ENCODE measurements at places on chromosomes 4 and X. TPM values are rescaled to one million over a fixed set of nuclear protein-coding genes. Genes with fewer than 3 reads are reported as not detected.

DNA sequence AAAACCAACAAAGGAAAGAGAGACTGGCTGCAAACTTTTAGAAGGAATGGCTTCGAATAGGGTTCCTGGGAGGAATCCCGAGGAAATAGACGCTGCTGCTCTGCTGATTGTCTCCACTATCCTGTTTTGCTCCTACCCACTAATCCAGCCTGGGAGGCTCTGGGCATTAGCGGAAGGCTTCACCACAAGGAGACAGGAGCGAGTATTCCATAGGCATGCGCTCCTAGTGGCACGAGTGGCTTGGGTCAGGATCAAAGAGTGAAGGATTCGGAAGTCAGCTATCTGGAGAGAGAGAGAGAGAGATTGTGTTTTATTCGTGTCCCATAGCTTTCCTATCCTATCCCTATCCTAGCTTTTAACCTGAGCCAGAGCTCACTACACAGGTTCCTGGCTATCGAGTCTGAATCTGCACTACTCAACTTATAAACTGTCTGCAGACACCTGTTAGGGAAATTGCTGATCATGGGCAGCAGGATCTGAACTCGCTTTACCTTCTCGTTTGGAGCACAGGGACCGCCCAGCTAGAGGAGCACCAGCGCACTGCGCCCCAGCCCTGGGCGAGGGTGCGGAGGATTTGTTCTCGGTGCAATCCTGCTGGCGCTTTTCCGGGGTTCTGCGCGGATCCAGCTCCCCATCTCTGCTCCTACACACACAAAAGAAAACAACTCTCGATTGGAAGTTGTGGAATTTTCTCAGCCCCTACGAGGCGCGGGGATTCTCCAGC lies 740 bp upstream of the NPY2R start:
- H3K4me1 ChIP-seq = peaks cover 33% of the 10 kb centered on the region
- peak overlapping the region; percentile 72 for H3K4me3 ChIP-seq
- no peak overlapping the region for H3K27ac ChIP-seq
- H3K27me3 ChIP-seq = peaks cover 49% of the 10 kb centered on the region
- DNase-seq = peak; percentile 76

FATE1 gene
- polyA plus RNA-seq = not detected

CSAG2 gene
- not detected for polyA plus RNA-seq

MAP7D3 gene
- polyA plus RNA-seq = 31.1 TPM

- no peak for DNase-seq
- peaks cover 16% of the 10 kb centered on the region for H3K4me1 ChIP-seq
- no peak overlapping the region for H3K27ac ChIP-seq
- H3K4me3 ChIP-seq = no peak overlapping the region
- H3K27me3 ChIP-seq = no peaks in the 10 kb centered on the region
Observed at GRCh38 chrX:130714135-130714534, 188.9 kb downstream of the ENOX2 start.

- no peaks in the 10 kb centered on the region for H3K27me3 ChIP-seq
- DNase-seq = no peak
- no peaks in the 10 kb centered on the region for H3K4me1 ChIP-seq
- no peaks in the 10 kb centered on the region for H3K36me3 ChIP-seq
- H3K4me3 ChIP-seq = no peak overlapping the region
- H3K27ac ChIP-seq = no peak overlapping the region
Observed at GRCh38 chrX:123626962-123627361, 105.9 kb downstream of the THOC2 start.

CENPVL1 gene
- 2.9 TPM for polyA plus RNA-seq

GRCh38 chrX:24245202-24245601 lies 68.7 kb downstream of the SUPT20HL2 start:
- H3K36me3 ChIP-seq = no peaks in the 10 kb centered on the region
- no peaks in the 10 kb centered on the region for H3K27me3 ChIP-seq
- no peaks in the 10 kb centered on the region for H3K4me1 ChIP-seq

DNA sequence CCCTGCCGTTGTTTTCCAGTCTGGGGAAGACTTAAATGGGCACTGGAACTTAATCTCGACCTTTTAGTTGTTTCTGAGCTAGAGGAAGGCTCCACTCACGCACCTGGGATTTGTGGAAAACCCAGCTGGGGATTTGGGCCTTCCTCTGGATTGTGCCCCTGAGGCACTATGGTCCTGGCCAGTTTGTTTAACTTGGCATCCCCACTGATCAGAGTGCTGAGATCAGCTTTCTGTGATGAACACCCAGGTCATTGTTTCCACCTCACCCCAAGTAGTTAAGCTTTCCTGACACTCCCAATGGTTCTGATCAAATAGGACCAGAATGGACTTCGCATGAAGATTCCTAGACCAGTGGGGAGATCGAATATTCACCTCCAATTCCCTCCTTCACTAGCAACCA lies 20.5 kb upstream of the NAP1L5 start:
- H3K36me3 ChIP-seq = 0 out of 2 replicates have a peak, but pooled peaks cover 6% of the 10 kb centered on the region
- H3K4me1 ChIP-seq = no peaks in the 10 kb centered on the region
- DNase-seq = no peak
- no peaks in the 10 kb centered on the region for H3K27me3 ChIP-seq

CT45A5 gene
- polyA plus RNA-seq = not detected

LRIT3 gene
- polyA plus RNA-seq = not detected

NWD2 gene
- not detected for polyA plus RNA-seq

- H3K27me3 ChIP-seq = no peaks in the 10 kb centered on the region
- no peaks in the 10 kb centered on the region for H3K4me1 ChIP-seq
- DNase-seq = no peak
- no peaks in the 10 kb centered on the region for H3K36me3 ChIP-seq
- no peak overlapping the region for H3K27ac ChIP-seq
Observed at GRCh38 chrX:22373094-22373493, 100.4 kb downstream of the CBLL2 start.

DNA sequence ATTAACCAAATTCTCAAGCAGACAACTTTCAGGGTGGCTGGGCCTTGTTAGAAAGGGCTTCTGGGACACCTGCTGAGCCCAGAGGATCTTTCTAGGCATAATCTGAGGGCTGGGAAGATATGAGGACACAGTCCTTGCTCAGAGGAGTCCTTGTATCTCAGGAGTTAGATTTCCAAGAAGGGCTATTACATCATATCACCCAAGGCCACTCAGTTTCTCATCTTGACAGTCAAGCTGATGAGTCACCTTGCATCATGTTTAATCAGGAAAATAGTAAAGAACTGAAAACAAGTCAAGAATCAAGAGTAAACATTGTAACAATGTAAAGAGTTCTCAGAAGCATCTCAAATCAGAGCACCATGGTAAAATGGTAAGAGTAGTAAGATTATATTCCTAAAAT lies 4.0 kb downstream of the PCYT1B start:
- H3K36me3 ChIP-seq = no peaks in the 10 kb centered on the region
- no peak overlapping the region for H3K4me3 ChIP-seq
- no peak for DNase-seq
- H3K4me1 ChIP-seq = no peaks in the 10 kb centered on the region

DNA sequence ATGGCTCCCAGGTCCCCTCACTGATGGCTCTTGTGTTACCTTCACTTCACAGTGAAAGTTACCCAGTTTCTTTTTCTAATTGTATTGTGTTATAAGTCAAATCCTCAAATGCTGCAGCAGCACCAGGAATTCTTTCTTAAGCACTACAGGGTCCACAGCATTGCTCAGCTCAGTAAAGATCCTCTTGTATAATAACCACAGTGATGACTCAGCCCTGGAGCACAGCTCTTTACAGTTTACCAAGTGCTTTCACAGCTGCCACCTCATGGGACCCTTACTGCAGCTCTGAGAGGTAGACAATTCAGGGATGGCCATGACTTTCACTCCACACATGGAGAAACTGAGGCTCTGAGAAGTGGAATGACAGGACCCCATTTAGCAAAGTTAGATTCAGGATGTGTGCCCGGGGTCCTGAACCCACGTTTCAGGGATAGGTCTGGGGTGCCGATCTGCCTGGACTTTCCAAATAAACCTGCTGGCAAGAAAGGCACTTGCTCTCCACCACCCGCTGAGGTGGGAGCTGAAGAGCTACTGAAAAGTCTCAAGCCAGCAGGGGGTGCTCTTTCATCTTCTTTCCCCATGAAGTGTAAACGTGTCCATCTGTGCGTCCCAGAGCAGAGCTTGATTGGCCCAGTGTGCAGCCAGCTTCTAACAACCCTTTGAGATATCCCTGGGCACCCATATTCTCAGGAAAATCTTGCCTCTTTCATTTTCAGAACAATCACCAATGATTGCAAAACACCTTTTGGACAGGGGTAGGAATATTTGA lies 35.7 kb upstream of the GABRQ start:
- H3K4me1 ChIP-seq = no peaks in the 10 kb centered on the region
- no peak overlapping the region for H3K27ac ChIP-seq
- peak; percentile 70 for DNase-seq
- H3K4me3 ChIP-seq = no peak overlapping the region
- no peaks in the 10 kb centered on the region for H3K27me3 ChIP-seq

SRPX2 gene
- polyA plus RNA-seq = not detected

DNA sequence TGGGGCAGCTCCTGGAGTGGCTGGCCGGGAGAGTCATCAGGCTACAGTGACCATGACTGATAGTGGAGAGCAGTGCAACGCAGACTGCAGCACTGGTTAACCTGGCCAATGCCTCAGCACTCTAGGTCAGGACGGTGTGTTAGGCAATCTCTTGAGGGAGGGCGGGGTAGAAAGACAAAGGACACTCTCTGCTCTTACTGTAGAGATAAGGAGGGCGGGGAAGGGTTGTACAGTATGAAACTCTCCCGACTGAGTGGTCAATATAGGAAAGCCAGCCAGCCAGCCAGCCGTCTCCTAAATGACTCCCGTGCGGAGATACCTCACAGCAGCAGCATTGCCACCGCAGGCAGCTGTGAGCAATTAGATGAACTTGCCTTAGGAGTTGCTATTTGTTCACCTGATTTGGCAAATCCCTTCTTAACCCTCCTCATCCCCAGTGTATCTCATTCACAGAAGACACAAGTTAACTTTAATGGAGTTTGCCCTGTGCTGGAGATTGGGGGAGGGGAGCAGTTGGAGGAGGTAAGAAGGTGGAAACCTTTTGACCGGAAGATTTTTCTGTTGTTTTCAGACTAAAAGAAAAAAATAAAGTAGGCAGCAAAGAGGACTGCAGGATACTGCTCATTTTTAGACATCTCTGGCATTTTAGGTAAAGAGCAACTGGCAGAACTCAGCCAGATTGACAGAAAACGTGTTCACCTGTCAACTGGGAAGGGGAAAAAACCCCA lies 330.5 kb downstream of the HNRNPD start:
- no peaks in the 10 kb centered on the region for H3K36me3 ChIP-seq
- H3K27ac ChIP-seq = no peak overlapping the region
- peak; percentile 48 for DNase-seq
- peaks cover 45% of the 10 kb centered on the region for H3K27me3 ChIP-seq

RHOXF1 gene
- not detected for polyA plus RNA-seq

- no peak within 1 kb of the TSS for H3K4me3 ChIP-seq
- DNase-seq = no peak
- no peaks in the 10 kb centered on the region for H3K36me3 ChIP-seq
- H3K27ac ChIP-seq = no peak within 1 kb of the TSS
- H3K27me3 ChIP-seq = no peaks in the 10 kb centered on the region
- H3K4me1 ChIP-seq = no peaks in the 10 kb centered on the region
Observed at GRCh38 chrX:30577362-30577991, at the start of gene TASL. TASL (minus strand) TSS chrX:30577766; CDS start chrX:30560355, 17,411 bp downstream.

DNA sequence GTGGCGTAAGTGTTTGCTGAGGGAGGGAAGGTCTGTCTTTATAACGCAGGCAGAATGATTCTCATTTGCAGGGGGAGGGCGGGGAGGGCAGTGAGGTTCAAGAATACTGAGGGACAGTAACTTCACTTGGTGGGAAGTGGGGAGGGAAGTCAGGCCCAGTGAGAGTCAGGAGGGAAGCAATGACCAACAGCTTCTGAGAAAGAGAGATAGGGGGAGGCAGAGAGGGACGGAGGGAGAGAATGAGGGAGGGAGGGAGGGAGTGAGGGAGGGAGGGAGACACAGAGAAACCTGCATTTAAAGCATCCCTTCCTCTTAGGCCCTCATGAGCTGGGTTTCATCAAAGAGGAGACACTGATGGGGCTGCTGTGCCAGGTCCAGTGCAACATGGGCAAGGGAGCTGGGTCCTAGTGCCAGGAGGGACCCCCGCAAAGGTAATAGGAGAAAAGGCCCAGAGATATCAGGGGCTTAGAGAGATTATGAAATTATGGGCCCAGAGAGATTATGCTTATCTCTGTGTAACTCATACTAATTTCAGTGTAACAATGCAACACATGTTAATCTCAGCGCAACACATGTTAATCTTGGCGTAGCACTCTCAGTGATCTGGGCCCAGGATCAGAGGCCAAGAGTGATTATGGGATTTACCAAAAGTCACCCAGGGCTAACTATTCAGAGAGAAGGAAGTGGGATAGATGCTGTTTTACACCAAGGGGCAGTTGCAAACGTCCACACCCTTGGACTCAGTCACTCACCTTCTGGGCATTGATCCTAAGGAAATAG lies 112.1 kb downstream of the DRD5 start:
- H3K27me3 ChIP-seq = no peaks in the 10 kb centered on the region
- H3K4me3 ChIP-seq = no peak overlapping the region
- H3K4me1 ChIP-seq = 0 out of 2 replicates have a peak, but pooled peaks cover 2% of the 10 kb centered on the region
- no peaks in the 10 kb centered on the region for H3K36me3 ChIP-seq
- no peak overlapping the region for H3K27ac ChIP-seq

- DNase-seq = no peak
- no peak overlapping the region for H3K27ac ChIP-seq
- H3K36me3 ChIP-seq = no peaks in the 10 kb centered on the region
- H3K4me3 ChIP-seq = no peak overlapping the region
Observed at GRCh38 chr4:42473071-42473684, 75.9 kb downstream of the SHISA3 start.

HS3ST1 gene
- 1.3 TPM for polyA plus RNA-seq

DNA sequence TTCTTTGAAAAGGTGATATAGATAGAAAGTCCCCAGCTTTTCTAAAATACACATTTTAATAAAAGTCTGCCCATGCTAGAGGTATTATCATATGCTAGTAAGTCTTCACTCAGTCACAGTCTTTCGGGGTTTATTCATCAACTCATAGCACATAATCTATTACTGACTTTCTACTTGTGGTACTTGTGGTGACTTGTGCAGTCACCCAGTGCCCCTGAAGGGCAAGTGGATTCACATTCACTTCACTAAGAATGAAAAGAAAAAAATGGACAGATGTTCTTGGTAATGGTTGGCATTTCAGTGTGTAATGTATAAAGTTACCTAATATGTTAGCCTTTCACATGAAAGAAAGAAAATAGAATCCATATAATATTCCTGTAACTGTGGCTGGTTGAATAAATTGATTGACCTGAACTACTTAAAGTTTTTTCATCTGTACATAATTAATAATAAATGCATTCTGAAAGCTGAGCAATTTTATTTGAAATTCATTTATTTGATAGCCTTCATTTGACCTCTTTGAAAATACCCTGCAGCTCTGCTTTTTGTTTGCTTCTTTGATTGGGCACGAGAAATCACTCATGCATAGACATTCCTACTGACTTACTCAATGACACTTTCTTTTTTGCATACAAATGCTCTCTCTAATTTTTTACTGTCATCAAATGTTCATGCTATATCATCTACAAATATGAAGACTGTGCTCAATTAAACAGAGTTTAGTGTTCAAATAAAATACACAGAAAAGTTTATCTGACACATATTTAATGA lies 39.5 kb upstream of the ZNF330 start:
- no peaks in the 10 kb centered on the region for H3K36me3 ChIP-seq
- H3K27ac ChIP-seq = no peak overlapping the region
- H3K4me1 ChIP-seq = no peaks in the 10 kb centered on the region

DNA sequence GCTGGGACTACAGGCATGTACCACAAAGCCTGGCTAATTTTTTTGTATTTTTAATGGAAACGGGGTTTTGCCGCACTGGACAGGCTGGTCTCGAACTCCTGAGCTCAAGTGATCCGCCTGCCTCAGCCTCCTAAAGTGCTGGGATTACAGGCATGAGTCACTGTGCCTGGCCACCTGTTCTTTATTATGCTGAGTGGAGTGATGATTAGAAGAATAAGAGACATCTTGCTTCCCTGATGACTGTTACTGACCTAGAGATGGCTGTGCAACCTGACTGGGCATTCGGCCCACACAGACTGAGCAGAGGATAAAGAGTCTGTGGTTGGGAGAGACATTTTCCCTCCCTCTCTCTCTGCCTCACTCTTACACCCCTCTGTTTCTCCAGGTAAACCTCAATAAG lies 56.7 kb downstream of the SPINK2 start:
- H3K36me3 ChIP-seq = no peaks in the 10 kb centered on the region
- H3K4me3 ChIP-seq = no peak overlapping the region
- H3K27ac ChIP-seq = no peak overlapping the region
- H3K4me1 ChIP-seq = 0 out of 2 replicates have a peak, but pooled peaks cover 9% of the 10 kb centered on the region
